ENCODE measurements at places on chromosomes 7 and 10.

DNA sequence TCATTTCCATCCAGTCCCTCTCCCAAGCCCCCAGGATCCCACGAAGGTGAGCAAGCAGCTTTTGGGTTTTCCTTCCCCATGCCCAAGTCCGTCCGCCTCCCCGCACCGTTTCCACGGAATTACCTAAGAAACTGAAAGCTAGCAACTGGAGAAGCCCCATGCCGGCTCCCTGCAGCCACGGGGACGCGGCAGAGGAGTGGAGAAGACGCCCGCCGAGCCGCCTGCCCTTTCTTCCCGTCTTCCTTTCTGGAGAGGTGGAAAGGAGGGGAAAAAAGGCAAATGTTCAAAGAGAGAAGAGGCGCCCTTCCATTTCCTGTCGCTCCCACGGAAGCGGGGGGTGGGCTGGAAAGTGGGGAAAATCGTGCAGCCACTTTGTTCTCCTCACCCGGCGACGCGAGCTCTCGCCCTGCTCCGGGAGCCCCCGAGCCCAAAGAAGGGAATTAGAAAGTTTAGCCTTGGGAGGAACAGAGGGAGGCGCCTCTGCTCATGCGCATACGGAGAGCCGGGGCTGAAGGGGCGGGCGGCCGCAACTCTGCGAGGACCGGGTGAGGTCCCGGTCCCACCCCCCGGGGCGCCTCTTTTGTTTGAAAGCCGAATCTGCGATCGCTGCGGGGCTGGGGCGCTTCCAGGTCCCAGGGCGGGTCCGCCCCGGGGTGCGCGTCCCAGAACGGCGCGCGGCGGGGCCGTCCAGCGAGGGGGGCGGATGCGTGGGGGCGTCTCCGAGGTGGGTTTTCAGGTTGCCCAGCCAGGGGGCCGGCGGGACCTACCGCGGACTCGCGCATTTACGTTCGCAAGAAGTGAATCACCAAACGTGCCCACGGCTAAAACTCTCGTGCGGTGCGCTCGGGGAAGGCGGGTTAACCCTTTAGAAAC lies at the start of gene LAMB1:
Gene LAMB1 (minus strand): TSS at position 436 of the 873 bp plus-strand sequence. CDS start 276 bp downstream, at position 160.
- peak; percentile 88 for DNase-seq

- no peak for DNase-seq
These were observed 113.2 kb downstream of the WDR37 start for GRCh38 chr10:1169186-1169885.

DNA sequence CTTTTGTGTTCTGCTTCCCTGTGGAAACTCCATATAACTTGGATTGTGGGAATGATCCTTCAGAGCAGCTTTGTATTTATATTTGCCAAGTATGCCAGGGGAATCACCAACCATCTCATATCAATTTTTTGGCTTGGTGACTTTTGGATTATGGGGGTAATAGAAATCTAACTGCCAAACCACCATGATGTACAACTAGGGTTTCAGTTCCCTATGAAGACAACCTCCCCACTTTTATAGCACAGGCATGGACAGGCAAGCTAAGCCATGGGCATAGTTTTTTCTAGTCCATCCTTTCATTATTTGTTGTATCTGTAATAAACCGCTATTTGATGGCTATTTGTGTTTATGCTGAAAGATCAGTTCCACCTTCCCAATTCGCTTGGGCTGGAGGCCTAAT lies 17.7 kb downstream of the NPY start:
- DNase-seq = no peak

- DNase-seq = peak; percentile 89
These were observed 1.3 kb upstream of the SLC26A5 start for GRCh38 chr7:103447073-103447960.

DNA sequence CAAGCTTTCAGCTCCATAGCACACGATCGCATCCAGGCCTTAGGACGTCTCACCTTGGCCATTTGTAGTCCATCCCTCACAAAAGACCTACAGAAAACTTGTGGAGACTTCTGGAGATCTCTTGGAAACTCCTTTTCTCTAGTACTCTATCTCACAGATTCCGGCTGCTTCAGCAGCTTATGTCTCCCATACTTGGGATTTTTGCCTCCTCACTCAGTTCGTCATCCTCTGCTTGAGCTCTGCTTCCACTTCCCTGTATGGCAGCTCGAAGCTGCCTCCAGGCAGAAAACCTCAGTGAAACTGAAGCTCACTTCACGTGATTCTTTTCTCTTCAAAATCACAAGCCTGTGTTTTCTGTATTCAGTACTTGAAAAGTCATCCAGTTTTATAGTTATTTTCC lies 178.7 kb upstream of the GDF10 start:
- no peak for DNase-seq

DNA sequence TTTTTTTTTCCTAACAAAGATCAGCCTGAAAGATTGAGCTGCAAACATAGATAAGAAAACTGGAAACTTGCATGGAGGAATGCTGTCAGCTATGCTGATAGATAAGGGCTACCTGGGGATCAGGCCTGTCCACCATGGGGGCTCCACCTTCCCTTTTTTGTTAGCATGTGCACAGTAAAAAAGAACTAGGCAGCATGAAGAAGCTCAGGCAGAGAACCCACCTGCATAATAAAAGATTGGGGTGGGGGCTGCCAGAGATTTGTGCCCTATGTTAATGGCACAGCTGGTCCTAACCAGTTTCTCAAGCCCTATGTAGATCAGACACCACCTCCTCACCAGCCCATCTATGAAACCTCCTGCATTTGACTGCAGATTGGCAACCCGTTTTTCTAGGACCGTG lies 45.4 kb upstream of the CACNB2 start:
- DNase-seq = no peak

- DNase-seq = peak; percentile 39
These were observed 96.4 kb downstream of the PRKG1 start for GRCh38 chr10:51170518-51171245.

Data from urothelium cell line (cell line).